ENCODE measurements at places on chromosomes 7 and 10. TPM values are rescaled to one million over a fixed set of nuclear protein-coding genes. Genes with fewer than 3 reads are reported as not detected.

The FAM3C gene
- total RNA-seq = 15.6 TPM

GRCh38 chr7:3780525-3780924, 479.5 kb downstream of the SDK1 start:
- DNase-seq = no peak

GRCh38 chr7:107563081-107563774, 492 bp downstream of the COG5 start:
- DNase-seq = no peak

The NOLC1 gene
- 69.8 TPM for total RNA-seq

- DNase-seq = no peak
These were observed 12.3 kb upstream of the CYTH3 start for GRCh38 chr7:6284461-6285360.

GRCh38 chr10:22486431-22486830, 141.1 kb downstream of the SPAG6 start:
- no peak for DNase-seq

DNA sequence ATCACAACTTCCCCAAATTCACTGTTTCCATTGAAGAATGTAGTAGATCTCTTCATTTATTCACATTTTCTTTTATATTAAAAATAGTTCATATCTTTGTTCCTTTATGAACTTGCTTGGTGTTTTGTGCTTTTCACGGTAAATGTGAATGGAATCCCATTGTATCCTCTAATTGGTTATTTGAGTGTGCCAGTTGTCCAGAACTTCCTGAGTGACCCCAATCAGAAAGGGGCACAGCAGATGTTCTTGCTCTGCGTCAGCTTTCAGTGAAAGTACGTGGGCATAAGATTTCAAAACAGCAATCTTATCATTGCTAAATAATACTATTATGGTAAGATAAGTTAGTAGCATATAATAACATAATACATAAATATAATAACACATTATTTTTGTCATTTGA, 47.0 kb downstream of the PTPRZ1 start:
- no peak for DNase-seq
